Hematopoietic multipotent progenitor cell treated with erythropoietin and hydrocortisone succinate and interleukin-3 and kit ligand, for 17 days (in vitro differentiated cells): ENCODE measurements at places on chromosomes 2 and 18.

- peak; percentile 37 for DNase-seq
Measured at GRCh38 chr2:219308142-219309101, 779 bp downstream of the PTPRN start.

DNA sequence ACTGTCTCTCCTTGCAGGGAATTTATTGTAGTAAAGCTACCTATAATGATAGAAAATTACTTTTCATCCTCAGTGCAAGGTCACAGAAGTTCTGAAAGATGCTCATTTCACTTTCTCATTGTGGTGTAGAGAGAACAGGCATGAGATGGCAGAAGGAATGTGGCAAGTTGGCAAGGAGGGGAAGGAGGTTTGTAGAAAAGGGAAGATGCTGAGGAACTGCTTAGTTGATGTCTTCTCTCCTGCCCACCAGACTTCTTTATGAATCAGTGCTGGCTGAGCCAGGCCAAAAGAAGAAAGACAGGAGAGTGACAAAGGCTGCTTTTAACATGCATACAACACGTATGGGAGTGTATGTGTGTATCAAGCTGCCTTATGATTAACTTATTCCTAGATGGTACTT lies 164.4 kb downstream of the PRPF40A start:
- no peak for DNase-seq

DNA sequence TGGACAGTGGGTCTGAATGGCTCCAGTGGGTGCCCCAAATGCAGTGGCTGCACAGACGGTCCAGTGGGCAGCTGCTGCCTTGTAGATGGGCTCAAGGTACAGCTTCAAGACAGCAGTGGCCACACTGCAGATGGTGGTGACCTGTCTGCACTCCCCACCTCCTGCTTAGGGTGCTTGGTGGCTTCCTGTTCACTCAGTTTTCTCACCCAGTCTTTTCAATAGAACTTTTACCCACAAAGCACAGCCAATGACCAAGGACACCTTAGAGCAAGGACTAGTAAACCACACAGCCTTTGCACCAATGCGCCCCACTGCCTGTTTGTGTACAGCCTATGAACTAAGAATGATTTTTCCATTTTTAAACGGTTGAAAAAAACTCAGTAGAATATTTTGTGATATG lies 34.9 kb downstream of the MEX3C start:
- no peak for DNase-seq

DNA sequence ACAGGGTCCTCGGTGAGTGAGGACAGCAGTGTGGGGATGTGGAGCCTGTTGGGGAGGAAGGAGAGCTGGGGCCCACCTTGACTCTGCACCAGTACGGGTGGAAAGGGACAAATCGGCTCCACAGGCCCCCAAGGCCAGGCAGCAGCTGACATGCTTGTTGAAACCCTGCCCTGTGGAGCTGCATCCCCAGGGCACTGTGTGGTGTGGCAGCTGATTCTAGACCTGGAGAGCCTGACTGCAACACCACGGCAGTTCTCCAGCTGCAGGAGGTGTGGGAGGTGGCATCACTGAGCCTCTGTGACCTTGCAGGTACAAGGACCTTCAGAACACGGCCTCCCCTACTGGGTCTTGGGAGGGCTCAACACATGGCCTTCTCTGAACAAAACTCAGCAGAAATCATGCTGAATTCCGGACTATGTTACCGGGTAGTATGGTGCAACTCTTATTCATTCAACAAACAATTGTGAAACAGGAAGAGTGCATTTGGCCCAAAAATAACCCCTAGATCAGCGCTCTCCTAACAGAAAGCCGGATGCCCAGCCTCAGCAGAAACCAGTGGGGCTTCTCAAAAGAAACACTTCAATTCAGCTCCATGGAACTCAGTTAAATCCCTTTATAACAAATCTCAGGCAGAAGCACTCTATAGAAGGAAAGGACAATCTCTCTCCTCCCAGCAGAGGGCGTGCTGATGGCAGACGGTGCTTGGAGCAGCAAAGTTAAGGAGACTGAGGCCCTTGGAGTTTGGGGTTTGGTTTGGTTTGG lies 104.4 kb upstream of the SALL3 start:
- DNase-seq = no peak

- DNase-seq = no peak
Measured at GRCh38 chr2:98015671-98016070, 19.9 kb upstream of the TMEM131 start.

DNA sequence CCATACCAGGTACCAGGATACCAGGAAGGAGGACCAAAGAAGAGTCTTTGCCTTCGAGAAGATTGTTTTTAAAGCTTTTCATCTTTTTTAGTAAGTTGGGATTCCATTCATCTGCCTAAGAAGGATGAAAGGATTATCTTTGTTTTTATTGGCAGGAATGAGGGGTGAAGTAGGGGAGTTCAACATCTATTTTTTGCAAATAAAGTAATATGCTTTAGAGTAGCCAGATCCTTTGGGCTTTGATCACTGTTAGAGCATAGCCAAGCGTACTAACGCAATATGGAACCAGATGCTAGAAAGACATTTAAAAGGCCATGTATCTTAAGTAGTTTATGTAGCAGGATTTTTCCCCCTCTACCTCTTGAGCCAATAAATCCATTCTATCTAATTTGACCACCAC lies 133.0 kb downstream of the PRPF40A start:
- no peak for DNase-seq

GRCh38 chr2:228263156-228263555 lies 81.7 kb upstream of the SPHKAP start:
- DNase-seq = no peak

- peak; percentile 66 for DNase-seq
Measured at GRCh38 chr18:45910405-45911023, 56.6 kb downstream of the EPG5 start.

DNA sequence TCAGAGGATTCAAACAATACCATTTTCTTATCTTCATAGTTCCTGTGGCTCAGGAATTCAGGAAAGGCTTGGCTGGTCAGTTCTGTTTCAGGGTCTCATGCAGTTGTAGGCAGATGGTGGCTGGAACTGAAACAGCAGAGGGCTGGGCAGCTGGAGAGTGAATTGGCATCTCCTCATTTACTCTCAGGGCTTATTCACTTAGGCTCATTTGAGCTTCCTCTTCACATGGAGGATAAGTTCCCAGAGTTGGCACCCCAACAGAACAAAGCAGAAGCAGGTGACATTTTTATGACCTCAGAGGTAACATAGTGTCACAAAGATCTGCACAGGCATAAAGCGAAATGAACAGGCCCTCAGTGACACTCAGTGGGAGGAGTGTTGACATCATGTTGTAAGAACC lies 66.1 kb downstream of the RBBP8 start:
- no peak for DNase-seq

DNA sequence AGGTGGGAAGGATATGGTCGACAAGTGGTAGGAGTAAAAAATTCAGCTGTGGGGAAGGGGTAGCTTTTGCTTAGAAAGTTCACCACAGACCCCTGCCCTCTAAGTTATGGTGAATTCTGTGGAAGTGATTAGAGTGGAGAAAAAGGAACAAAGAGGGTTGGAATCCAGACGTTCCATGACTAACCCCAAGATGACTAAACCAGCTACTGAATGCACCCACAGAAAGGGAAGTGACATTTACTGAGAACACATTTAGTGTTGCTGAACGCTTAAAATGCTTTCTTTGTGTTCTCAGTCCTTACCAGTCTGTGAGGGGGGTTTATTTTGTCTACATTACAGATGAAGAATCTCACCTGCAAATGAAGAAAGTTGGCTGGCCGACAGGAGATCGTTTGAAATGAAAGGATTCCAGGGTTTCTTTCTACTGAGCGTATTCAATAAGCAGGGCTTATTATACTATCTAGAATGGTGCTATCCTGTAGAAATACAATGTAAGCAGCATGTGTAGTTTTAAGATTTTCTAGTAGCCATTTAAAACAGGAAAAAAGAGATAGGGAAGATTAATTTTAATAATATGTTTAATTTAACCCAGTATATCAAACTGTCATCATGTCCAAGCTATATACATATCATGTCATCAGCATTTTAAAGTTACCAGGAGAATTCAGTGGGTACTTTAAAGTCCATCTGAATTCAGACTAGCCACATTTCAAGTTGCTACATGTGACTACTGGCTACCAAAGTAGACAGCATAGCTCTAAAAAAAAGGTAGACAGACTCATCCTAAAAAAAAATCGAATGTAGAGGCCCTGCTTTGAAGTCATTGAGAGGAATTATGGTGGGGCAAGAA lies 60.1 kb downstream of the LIMS1 start:
- peak; percentile 16 for DNase-seq

DNA sequence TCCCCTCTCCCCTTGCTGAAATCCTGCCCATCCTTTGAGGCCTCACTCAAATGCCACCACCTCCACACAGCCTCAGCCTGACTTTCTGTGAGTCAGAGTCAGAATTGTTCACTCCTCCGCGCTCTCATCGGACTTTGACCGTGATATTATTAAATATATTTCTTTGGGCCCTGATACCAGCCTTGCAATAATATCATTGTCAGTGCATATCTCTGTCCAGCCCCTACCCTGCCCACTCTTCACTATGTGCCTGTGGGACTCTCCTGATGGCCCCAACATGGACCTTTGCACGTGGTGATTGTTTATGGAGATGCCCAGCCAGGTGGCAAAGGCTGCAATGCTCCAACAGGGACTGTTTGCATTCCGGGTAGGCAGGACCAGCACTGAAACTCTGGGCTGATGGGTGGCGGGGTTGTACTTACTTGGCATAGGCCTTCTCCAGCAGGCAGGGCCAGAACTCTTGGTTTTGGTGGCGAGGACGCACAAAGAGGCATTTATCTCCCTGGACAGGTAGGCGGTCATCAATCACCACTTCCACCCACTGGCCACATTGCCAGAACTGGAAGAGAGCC lies 37.3 kb downstream of the CAPN13 start:
- no peak for DNase-seq

GRCh38 chr2:190425221-190425866 lies 17.2 kb downstream of the MFSD6 start:
- no peak for DNase-seq

DNA sequence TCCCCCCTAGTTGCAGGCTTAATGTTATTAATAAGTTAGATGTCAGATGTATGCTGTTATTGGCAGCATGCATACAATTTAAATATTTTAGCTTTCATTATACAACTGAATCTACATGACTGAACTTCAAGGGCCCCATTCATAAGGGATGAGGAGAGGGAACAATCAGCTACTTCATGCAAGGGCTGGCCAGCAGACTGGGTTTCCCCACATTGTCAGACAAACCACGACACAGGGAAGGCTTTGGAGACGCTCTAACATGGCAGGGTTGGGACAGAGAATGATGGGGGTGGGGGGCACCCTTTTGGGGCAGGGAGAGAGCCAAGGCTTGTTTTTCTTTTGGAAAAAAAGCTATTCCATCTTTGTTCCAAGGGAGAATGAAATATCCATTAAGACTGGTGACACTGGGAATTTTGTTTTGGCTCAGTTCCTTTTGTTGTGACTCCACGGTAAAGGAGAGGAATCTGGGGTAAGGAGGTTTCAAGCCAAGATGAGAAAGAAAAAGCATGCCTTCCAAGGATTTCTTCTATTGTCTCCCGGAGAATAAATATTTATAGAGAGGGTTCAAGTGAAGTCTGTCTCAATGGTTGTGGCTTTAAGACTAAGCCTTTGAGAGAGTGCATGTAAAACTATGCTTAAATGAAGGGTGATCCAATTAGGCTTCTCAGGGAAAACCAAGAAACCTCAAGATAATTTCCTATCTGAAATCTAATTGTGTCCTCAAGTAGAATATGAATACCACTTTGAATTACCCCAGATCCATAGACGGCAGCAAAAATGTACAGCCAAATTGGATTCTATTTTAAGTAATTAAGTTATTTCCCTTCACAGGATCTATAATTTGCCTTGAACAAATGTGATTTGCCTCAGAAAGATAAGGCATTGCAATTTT lies 5.4 kb downstream of the CXCR4 start:
- no peak for DNase-seq

- DNase-seq = no peak
Measured at GRCh38 chr2:235514627-235515363, 21.0 kb downstream of the AGAP1 start.

DNA sequence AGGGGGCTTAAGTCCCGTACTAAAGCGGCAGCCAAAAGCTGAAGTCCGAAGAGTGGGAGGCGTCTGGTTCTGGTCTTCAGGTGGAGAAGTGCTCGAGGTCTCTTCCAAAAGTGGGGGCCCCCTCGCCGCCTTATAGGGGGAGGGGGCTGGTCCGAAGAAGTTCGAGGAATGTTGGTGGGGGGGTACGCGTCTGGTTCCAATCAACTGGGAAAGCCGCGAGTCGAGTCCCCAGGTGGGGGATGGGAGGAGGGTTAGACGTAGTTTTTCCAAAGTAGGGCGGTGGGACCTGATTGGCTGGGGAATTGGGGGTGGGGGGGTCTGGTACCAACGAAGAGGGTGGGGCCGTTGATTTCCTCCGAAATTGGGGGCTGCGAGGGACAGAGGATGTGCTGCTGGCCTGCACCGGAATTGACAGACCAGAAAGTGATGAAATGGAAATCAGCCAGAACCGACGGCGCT lies 594 bp downstream of the ITM2C start:
- DNase-seq = no peak

- DNase-seq = no peak
Measured at GRCh38 chr2:212979046-212979612, 172.3 kb downstream of the IKZF2 start.

- no peak for DNase-seq
Measured at GRCh38 chr2:186950694-186951093, 101.7 kb upstream of the ZSWIM2 start.

GRCh38 chr18:68714366-68714711 lies 569 bp downstream of the TMX3 start:
- no peak for DNase-seq

- DNase-seq = no peak
Measured at GRCh38 chr18:70513502-70514171, 224.8 kb downstream of the SOCS6 start.

GRCh38 chr2:167509586-167509985 lies 621.3 kb downstream of the XIRP2 start:
- DNase-seq = no peak

DNA sequence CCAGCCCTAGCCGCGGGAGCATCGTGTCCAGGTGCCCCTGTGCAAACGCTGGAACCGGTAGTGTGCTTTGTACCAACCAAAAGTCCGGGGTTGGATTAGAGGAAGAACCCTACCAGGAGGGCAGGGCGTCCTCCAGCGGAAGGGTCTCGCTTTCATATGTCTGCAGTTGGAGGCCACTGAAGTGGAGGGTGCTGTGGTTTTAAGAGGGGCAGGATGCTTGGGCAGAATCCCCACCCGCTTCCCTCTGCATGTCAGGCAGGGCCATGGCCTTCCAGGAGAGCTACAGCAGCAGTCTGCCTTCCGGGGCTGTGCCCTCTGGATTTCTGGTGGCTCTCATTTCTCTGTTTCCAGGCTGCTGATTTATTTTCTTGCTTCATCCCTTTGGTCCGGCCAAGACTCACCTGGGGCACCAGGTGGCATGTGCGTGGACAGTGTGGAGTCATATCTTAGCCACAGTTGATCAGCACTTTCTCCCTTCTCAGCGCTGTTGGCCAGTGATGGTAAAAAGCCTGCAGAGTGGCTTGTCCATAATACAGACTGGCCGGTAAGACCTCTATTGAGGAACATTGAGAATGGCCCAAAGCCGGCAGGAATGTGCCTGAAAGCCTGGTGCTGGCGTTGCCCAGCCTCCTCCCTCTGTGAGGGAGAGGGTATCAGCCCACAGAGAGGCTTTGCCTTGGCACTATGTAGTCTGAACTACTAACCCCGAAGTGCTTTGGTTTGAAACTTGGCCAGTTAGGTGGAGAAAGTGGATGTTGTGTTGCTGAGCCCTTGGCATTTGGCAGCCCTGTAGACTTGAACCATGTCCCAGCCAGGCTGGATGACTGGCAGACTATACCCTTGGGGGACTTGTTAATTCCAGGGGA lies 1.8 kb downstream of the AGAP1 start:
- DNase-seq = no peak
